ENCODE measurements at places on chromosomes 16 and 17.

DNA sequence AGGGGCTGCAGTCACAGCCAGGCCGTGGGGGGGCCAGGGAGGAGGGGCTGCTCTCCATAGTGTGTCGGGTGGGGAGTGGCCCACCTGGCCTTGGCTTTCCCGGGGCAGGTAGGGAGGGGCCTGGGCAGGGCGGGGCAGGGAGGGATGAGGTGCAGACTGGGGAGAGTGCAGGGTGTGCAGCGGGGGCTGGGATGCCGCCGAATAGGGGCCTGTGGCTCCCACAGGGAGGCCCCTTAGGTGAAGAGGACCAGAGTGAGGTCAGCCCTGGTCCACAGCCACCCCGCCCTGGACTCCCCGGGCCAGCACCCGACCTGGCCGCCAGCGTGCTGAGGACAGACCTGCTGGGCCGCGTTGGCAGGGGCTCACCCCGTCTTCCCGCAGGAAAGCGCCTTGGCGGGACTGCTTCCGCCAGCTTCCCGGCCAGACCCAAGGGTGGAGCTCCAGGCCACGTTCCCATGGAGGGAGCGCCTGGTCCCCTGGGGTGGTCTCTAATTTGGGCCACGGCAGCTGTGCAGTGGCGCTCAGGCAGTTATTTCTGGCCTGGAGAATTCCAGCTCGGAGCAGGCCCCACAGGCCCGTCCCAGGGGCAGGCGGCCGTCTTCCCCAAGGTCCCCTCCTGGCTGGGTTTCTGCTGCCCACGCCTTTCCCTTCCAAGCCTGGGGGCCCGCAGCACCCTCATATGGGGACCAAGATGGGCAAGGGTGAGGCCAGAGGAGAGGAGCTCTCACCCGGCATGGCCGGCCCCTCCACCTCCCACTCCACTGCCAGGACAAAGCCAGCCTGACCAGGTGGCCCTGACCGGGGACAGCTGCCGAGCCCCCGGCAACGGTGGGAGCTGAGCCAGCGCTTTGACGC, 27.9 kb downstream of the CACNA1H start:
- DNase-seq, result peak; percentile 73

DNA sequence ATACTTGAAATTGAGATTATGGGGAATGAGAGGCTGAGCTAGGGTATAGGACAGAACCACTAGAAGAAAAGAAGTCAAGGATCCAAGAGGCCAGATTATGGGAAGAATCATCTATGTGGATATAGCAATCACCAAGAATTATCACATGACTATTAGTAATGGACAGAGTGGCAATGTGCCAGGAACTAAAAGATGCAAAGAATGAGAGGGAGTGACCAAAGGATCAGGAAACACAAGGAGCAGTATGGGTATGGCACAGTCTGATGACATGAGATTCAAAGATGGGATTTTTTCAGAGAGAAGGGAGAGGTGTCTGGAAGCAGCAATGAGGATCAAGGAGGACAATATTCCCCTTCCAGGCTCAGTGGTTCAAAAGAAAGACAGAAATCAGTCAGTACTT, 212.2 kb downstream of the AATF start:
- no peak for DNase-seq

DNA sequence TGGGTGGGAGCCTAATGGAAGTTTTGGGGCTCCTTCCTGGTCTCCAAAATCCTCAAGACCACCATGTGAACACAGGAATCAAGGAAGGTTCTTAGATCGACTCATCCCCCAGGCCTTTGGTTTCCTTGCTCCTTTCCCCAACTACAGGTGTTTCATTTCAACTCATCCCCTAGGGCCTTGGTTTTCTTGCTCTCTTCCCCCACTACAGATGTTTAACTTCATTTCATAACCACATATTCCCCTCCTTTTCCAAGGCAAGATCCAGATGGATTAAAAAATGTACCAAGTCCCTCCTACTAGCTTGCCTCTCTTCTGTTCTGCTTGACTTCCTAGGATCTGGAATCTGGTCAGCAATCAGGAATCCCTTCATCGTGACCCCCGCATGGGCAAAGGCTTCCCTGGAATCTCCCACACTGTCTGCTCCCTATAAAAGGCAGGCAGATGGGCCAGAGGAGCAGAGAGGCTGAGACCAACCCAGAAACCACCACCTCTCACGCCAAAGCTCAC, at the start of gene CCL11:
TSS of gene CCL11 (plus strand) at position 457 of the 507 bp plus-strand sequence. CDS start 67 bp downstream, outside the sequence.
- no peak for DNase-seq

GRCh38 chr16:49148410-49148809, 133.2 kb downstream of the CBLN1 start:
- DNase-seq, result no peak

GRCh38 chr17:50831471-50831928, 3.9 kb upstream of the WFIKKN2 start:
- peak; percentile 85 for DNase-seq

DNA sequence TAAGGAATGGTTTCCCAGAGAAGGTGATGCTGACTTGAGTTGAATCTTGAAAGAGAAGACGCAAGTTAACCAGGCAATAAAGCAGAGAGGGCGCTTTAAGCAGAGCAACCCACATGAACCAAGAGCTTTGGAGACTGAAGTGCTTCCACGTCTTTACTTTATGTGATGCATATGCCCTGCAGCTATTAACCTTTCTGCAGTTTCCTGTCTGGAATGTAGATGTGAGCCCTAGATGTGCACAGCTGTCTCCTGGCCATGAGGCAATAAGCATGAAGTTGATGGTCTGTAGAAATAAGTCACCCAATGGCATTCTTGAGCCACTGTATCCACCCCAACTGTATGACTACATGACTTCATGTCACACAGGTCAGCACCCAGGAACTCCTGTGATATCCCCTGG, 5.7 kb upstream of the CHST4 start:
- DNase-seq, result no peak

DNA sequence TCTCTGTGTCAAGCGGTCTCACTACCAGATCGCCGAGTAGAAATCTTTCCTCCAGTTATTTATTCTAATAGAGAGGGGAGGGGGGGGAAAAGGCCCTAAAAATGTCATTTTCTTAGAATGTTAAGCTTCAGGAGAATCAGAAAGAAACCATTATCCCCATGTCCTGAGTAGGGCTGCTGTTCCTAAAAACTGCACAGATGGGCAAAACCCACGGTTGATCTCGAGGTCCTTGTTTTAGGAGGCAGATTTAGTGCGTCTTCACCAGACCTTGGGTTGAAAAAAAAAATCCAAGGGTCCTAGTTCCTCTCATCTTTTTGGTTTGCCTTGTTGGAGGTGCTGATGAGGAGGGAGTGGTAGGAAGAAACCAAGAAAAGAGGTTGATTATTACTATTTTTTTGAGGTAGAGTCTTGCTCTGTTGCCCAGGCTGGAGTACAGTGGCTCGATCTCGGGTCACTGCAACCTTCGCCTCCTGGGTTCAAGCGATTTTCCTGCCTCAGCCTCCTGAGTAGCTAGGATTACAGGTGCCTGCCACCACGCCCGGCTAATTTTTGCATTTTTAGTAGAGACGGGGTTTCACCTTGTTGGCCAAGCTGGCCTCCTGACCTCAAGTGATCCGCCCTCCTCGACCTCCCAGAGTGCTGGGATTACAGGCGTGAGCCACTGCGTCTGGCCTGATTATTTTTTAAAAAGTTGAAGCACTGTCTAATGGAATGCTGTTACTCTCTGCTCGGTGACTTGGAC, 1.4 kb downstream of the CBFB start:
- DNase-seq, result no peak

DNA sequence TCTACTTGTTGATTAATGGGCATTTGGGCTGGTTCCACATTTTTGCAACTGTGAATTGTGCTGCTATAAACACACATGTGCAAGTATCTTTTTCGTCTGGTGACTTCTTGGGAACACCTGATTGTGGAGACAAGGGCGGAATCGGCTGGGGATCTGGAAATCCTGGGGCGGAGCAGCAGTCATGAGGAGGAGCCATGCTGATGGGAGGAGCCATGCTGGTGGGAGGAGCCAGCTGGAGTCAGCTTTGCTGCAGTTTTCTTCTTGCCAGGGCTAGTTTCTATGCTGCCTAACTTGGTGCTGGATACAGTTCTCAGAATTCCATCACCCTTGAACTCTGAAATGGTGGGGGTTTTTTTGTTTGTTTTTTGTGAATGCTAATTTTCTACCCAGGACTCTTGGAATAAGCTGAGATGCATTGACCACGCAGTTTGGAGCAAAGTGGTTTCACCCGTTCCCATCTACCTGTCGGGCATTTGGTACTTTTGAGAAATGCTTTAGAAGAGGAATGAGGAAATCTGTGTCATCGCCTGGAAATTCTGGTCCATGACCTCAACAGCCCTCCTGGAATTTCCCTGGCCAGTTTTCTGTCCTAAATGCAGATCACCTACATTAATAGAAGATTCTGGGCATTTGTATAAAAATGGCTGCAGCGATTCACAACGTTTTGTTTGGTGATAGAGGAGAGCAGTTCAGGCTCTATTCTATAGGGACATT, 217.4 kb upstream of the ZFHX3 start:
- no peak for DNase-seq

- DNase-seq, result no peak
These were observed 5.7 kb upstream of the MILR1 start for GRCh38 chr17:64443086-64443760.

GRCh38 chr16:11370084-11370931, 25.0 kb downstream of the RMI2 start:
- DNase-seq, result no peak

DNA sequence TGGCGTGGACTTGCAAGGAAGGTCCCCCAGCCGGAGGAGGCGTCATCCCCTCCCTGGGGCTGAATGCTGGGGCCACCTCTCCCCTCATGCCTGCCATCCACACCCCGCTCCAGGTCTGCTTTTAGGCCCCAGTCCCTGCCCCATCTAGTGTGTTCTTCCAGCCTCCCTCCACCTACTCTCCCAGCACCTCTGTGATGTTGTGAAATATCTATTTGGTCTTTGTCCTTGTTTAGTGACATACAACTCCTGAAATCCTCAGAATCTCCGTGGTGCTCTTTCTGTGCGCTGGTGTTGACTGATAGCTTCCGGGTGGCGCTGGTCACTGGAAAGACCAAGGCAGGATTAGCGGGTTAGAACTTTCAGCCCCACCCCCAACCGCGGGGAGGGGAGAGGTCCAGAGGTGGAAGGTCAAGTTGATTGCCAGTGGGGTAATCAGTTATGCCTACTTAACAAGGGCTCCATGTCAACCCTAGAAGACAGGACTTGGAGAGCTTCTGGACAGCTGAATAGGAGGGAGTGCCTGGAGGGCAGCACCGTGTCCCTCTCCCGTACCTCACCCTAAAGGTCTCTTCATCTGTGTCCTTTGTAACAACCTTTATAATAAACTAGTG, 10.1 kb downstream of the TBC1D24 start:
- no peak for DNase-seq

GRCh38 chr17:63760771-63761539, 12.4 kb downstream of the CCDC47 start:
- no peak for DNase-seq

DNA sequence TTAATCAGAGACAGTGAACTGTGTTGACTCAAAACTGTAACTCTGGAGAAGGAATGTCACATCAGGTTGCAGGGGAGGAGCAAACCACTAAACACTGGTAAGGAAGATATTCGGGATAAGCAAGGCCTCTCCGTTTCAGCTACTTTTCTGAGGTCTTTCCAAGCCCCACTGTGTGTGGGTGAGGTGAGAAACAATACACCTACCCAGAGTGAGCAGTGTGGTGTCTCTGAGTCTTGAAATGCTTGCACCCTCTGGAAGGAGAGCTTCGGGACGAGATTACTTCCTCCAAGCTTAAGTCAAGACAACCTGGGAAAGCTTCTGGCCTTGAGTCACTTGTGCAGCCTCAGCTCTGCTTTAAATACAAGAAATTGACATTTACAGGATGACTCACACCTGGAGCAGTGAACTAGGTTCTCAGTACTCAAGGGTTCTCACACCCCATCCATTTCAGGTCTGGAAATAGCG, 2.5 kb upstream of the MAP3K14 start:
- no peak for DNase-seq

DNA sequence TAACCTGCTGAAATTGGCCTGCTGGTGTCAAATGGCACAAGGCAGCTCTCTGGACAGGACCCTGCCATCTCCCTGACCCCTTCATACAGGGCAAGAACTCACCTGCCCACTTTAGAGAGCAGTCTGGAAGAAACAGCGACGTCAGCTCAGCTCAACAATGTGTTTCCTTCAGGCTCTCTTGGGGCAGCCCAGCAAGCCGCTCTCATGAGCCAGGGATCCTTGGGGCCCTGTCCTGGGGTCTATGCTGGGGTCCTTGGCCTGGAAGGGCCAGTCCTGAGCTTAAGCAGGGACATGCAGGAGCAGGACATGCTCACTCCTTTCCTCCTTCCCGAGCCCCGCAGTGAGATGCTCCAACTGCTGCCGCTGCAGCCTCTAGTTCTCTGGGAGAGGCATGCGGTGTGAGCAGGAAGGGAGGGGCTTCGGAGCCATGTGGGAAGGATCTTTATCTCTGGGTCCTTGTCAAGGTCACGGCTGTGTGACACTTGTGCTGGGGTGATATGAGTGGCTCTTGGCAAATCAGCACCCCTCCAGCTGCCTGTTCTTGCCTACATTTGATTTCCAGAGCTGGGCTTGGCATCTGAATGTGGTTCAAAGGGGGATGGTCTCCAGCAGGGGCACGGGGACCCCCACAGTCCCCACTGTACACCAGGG, 3.4 kb downstream of the C1QTNF1 start:
- peak; percentile 46 for DNase-seq

GRCh38 chr16:4212934-4213296, 29.0 kb downstream of the SRL start:
- no peak for DNase-seq

GRCh38 chr17:5203908-5204294, 12.2 kb upstream of the ZNF594 start:
- no peak for DNase-seq

DNA sequence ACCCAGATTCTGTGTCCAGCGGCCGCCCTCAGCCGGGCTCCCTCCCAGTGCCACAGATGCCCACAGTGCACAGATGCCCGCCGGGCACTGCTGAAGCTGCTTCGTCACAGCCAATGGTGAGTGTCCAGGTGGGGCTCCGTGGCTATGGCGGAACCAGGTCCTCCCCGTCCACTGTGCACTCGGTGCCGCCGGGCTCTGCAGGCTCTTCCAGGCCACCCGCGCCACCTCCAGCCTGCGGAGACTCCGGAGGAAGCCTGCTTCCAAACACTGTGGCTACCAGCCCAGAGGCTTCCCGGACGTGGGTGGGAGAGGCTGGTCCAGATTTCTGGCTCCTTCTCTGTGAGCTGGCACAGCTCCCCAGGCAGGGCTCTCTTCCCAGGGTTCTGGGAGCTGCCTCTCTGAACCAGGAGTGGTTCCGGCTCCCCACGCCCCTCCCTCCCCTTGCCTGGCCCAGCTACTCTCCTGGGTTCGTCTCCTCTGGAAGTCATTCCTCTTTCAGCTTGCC, 2.8 kb upstream of the PYCR1 start:
- peak; percentile 51 for DNase-seq

DNA sequence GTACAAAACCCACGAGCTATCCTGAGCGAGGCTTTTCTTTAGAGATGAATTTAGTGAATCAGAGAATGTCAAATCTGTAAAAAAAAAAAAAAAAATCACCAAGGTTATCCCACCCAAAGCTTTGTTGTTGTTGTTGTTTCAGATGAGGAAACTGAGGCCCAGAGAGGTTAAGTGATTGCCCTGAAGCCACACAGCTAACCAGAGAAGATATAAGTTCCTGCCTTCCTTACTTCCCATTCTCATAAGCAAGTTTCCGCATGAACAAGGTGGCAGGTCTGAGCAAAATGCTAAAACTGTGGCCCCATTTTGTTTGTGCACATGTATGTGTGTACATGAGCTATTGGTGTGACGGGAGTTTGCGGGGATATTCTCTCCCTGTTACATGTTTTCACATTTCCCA, 352.1 kb upstream of the ZFHX3 start:
- no peak for DNase-seq

All from femur (tissue), 1 donor.